ENCODE measurements at places on chromosomes 1 and 21.

DNA sequence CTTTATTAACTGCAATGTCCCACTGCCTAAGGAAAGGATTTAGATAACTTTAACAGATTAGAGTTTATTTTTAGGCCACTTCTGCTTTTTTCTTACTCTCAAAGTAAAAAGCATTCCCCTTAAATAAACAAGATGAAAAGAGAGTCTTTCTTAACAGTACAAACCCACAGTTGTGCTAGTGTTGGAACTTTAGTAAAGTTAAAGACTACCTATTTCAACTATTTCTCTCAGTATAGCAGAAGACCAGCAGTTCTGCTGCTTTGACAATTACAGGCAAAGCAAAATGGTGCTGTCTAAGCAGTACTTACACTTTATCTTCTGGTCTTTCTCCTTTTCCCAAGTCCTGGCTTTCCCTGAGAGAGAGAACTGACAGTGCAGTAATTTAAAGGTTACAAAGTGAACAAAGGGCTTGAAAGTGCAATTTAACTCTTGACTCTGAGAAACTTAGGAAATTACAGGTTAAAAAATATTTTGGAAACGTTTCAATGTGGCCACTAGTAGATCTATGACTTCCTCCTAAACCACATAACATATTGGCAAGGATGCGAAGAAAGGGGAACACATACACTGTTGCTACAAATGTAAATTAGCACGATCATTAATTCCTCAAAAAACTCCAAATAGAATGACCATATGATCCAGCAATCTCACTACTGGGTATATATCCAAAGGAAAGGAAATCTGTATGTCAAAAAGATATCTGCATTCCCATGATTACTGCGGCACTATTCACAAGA is 135.4 kb upstream of the POGK start:
- no peak overlapping the region for H3K4me3 ChIP-seq
- peak; percentile 0 for DNase-seq
- H3K36me3 ChIP-seq, result no peaks in the 10 kb centered on the region

GRCh38 chr1:224507771-224508523 is 73.3 kb upstream of the WDR26 start:
- no peaks in the 10 kb centered on the region for H3K27me3 ChIP-seq
- no peak for DNase-seq
- no peaks in the 10 kb centered on the region for H3K36me3 ChIP-seq
- H3K27ac ChIP-seq, result no peak overlapping the region
- H3K4me1 ChIP-seq, result peaks cover 14% of the 10 kb centered on the region

GRCh38 chr1:8554956-8555534 is 237.1 kb downstream of the SLC45A1 start:
- no peaks in the 10 kb centered on the region for H3K36me3 ChIP-seq
- no peak overlapping the region for H3K27ac ChIP-seq

- H3K36me3 ChIP-seq, result no peaks in the 10 kb centered on the region
- no peak overlapping the region for H3K4me3 ChIP-seq
- H3K27ac ChIP-seq, result no peak overlapping the region
- H3K27me3 ChIP-seq, result no peaks in the 10 kb centered on the region
- H3K4me1 ChIP-seq, result no peaks in the 10 kb centered on the region
Observed at GRCh38 chr1:189103956-189104355, 1373.7 kb downstream of the BRINP3 start.

DNA sequence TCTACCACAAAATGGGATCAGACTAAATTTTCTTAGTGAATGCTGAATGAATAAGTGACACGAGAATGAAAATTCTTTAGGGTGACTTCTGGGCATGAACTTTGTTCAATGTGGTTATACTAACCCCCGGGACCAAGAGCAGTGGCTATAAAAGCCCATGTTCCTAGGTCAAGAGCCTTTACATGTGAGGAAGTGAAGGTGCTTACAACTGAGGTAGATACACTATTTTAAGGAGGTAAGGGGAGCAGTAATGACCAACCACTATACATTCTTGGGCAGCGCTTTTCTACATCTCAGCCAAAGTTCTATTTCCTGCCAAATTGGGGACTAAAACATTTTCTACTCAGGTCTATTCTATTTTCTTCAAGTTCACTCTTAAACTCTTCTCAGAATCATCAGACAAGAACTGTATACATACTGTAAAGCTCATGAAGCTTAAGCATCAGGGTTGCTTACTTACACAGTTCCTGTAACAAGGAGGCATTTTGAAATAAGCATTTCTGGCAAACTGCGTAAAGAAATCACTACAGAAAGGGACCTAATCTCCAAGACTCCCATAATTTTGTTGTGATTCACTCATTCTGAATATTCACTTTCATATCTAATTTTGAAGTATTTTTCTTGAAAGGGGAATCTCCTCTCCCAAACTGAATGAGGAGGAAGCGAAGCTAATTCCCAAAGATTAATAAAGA is 8.5 kb upstream of the ARHGAP29 start:
- H3K4me1 ChIP-seq, result peaks cover 22% of the 10 kb centered on the region
- DNase-seq, result no peak
- peak overlapping the region; percentile 78 for H3K27ac ChIP-seq
- H3K36me3 ChIP-seq, result no peaks in the 10 kb centered on the region
- H3K4me3 ChIP-seq, result no peak overlapping the region

GRCh38 chr1:46136711-46137110 is 4.3 kb upstream of the PIK3R3 start:
- no peak overlapping the region for H3K27ac ChIP-seq
- no peaks in the 10 kb centered on the region for H3K27me3 ChIP-seq
- no peak overlapping the region for H3K4me3 ChIP-seq
- DNase-seq, result no peak

DNA sequence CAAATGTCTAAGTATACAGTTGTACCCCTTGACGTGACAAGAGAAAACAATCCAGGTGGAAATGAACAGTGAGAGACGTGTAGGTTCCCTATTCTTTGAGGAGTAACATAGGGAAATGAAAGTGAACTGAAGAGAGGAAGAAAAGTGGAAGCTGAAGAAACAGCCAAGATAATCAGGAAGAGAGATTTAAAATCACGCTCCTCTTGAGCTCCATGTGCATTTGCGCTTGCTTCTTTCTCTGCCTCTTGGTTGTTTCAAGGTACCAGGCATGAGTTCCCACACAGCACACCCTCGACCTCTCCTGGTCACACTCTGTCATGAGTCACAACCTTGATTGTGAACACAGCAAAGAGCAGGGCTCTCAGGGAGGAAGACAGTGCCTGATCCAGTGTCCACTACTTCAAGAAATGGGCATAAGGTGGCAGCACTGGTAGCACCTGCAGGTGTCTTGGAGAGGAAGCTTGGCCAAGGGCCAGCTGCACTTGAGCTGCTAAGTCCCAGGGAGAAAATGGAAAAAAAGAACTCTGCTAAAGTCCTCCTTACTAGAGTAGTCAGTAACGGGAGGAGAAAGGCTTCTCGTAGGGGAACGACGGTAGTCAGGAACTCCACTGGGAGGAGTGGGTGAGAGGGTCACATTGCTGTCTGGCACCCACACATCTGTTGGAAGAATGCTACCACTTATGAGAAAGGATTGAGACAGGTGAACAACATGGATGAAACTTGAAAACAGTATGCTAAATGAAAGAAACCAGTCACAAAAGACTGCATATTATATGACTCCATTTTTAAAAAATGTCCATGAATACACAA is 18.3 kb upstream of the ARID1A start:
- peak overlapping the region; percentile 4 for H3K4me3 ChIP-seq
- H3K27me3 ChIP-seq, result no peaks in the 10 kb centered on the region
- no peaks in the 10 kb centered on the region for H3K36me3 ChIP-seq

GRCh38 chr1:54741531-54741930 is 22.8 kb downstream of the PARS2 start:
- no peak for DNase-seq
- no peak overlapping the region for H3K27ac ChIP-seq
- H3K27me3 ChIP-seq, result no peaks in the 10 kb centered on the region
- no peak overlapping the region for H3K4me3 ChIP-seq
- no peaks in the 10 kb centered on the region for H3K4me1 ChIP-seq
